ENCODE measurements at places on chromosomes 11 and 22.

- no peak for DNase-seq
Observed at GRCh38 chr11:114077482-114078305, 18.2 kb downstream of the ZBTB16 start.

DNA sequence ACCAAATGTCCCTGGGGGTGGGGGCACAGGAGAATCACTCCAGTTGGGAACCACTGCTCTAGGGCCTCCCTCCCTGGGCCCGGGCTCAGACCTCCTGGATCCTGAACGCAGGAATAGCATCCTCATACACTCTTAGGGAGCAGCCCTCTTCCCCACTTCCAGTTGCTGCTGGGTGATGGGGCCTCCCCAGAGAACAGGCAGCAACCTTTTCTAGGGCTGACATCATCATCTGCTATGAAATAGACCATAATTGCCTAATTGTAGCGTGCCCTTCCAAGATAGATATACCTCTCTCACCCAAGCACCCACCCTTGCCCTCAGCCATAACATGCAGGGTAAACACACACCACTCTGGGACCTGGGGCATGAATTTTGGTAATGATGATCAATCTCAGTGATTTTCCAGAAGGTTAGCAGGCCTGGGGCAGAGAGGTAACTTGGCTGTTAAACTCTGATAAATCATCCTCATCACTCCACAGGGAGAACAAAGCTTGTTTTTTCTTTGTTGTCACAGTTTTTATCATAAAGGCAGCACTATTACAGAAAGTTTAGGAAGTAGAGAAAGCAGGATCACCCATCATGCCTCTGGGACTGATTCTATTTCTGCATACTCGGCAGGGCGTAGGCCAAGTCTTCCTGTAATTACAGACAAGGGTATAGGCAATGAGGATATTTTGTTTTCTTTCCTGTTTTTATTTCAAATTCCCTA is 88.3 kb upstream of the PRDM11 start:
- no peak for DNase-seq

- DNase-seq = peak; percentile 61
Observed at GRCh38 chr11:95068549-95068948, 1.8 kb downstream of the SRSF8 start.

DNA sequence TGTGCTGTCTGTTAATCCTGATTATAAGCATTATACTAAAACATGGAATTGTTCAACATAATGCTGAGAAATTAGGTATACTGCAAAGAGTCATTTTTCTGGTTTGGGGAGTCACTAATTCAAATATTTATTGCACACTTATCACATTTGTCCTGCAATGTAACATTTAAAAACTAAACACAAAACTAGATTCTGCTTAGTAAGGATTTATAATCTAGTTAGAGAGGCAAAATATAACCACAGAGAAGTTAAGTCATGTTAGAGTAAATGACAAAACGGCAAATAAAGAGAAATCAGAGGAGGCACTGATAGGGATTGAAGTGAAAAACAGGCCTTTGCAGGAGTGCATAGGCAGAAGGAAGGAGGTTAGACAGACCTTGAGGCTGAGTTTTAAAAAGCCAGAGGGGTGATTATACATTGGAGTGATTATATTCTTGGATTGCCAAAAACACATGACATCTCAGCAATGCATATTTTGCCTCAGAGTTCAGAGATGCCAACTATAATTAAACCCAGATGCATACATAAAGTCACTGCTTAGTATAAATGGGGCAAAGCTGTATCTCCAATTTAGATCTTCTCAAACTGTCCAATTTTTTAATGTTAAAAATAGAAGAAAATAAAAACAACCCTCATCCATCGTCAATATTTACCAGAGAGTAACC is 49.7 kb downstream of the CCDC34 start:
- no peak for DNase-seq

DNA sequence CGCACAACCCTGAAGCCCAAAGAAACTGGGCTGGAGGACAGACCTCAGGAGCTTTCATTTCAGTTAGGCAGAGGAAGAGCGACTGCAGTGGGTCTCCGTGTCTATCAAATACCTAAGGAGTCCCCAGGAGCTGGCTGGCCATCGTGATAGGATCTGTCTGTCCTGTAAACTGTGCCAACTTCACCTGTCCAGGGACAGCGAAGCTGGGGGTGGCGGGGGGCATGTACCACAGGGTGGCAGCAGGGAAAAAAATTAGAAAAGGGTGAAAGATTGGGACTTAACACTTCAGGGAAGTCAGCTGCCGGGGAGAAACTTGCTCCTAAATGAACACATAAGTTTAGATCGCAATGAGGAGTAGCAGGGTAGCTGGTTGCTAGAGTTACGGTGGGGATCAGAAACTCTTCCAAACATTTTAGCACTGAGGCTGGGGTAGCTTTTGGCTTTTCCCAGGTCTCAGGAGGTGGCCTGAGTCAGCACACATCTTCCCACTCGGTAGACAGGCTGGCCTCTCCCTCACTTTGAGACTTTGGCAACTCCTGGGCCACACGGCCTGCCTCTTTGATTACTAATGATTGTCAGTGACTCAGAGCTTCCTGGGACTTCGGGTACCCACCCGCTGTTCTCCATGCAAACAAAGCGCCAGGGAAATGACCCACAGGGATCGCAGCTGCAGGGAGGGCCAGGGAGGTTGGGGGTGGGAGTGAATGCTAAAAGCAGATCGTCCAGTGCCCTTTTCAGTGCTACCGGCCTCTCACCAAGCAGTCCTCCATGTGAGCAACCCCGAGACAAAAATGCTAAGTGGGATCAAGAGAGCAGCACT is 2.9 kb upstream of the MTFP1 start:
- DNase-seq = no peak
